ENCODE measurements at places on chromosomes 7 and 10.

DNA sequence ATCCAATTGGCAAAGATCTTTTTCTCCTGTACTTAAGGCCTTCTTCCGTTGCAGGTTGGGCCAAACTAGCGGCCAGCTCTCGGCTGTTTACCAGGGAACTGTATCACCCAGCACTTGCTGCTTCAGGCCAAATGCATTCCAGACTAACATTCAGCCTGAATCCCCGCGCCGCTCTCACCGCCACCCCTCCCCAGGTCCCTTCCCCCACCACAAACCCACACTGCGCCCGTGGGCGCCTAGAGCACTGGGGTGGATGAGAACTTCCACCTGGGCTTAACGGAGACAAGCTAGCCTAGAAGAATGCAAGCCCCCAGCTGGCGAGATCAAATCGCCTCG is 676 bp downstream of the TCAF1 start:
- DNase-seq: no peak

DNA sequence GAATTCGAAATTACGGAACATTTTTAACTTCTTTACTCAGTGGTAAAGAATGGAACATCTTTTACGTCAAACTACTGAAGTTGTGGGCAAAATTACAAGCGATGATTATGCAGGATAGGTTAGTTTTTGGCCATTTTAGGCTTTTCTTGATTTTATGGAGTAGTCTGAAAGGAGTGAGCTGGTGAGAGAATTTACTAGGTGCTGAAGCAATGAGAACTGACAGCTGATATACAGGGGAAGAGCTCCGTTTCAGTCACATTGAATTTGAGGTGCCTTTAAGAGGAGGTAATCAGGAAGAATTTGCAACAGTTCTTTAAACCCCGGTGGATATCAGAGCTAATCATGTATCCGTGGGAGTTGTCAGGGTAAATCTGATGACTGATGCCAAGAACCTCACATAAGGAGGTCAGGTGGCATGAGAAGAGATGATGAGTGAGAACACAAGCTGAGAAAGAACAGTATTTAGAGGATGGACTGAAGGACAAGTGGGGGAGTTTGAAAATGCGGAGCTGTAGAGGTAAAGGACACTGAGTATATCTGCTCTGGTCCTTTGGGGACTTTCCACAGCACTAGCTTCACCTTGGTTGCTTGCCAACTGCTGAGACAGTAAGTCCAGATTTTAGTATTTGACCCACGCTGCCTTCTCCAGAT is 104.3 kb downstream of the AHR start:
- DNase-seq: no peak

GRCh38 chr10:11414314-11415038 is 197.0 kb downstream of the USP6NL start:
- DNase-seq: no peak

- no peak for DNase-seq
These were observed 1.1 kb upstream of the DIP2C start for GRCh38 chr10:690372-691161.

- DNase-seq: no peak
These were observed 322.4 kb upstream of the GHITM start for GRCh38 chr10:83816942-83817341.

- no peak for DNase-seq
These were observed 262.7 kb downstream of the BMPER start for GRCh38 chr7:34168013-34168412.

- DNase-seq: peak; percentile 30
These were observed 120.1 kb downstream of the ARHGAP12 start for GRCh38 chr10:31808258-31809218.

GRCh38 chr10:108629834-108630233 is 1293.5 kb downstream of the XPNPEP1 start:
- no peak for DNase-seq
